NCI-H524 treated with DMSO at 0.1 percent for 48 hours (cell line): ENCODE measurements at places on chromosomes 2 and 18.

- DNase-seq: no peak
These were observed 14.8 kb downstream of the TIMM21 start for GRCh38 chr18:74163019-74163660.

GRCh38 chr2:218478544-218478943 lies 59.6 kb downstream of the VIL1 start:
- no peak for DNase-seq

DNA sequence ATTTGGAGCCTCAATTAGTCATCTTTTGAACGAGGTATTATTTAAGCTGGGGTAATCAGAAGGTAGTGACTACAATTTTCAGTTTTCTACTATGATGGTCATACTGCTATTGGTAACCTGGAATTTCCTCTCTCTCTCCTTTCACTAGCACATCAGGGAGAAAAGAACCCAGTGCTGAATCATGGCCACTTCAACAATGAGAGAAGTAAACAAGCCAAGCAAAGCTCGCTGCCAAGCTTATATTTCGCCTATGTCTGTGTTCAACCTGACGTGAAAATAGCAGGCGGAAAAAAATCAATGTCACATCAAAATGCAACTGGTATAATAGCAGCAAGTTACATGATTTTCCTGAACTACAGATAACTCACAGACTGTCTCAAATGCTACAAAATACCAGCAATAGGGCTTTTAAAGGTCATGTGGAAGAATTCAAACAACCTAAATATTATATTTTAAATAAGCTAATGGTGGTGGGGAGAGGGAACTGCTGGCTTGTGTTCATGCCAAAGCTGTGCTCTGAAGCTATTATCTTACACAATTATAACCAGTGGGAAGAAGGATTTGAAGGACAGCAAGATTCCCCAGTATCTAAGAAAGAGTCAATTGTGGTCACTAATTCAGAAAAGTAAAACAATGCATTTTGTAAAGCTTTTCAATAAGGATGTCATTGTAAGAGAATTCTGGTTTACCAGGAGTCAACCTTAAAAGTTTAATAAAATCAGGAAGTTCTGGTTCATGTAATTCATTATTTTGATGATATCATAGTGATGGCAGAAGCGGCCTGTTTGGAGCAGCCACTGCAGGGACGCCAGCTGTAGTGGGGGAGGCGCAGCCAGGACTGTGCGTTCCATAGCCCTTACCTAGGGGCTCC lies 38.0 kb downstream of the RNF152 start:
- no peak for DNase-seq

GRCh38 chr2:55862246-55862645 lies 61.3 kb downstream of the EFEMP1 start:
- no peak for DNase-seq

- no peak for DNase-seq
These were observed 10.4 kb downstream of the SERPINB12 start for GRCh38 chr18:63552581-63552980.
